ENCODE measurements at places on chromosomes 6 and 20. TPM values are rescaled to one million over a fixed set of nuclear protein-coding genes. Genes with fewer than 3 reads are reported as not detected.

TMEM217 gene
- total RNA-seq, result 0.09 TPM

DNA sequence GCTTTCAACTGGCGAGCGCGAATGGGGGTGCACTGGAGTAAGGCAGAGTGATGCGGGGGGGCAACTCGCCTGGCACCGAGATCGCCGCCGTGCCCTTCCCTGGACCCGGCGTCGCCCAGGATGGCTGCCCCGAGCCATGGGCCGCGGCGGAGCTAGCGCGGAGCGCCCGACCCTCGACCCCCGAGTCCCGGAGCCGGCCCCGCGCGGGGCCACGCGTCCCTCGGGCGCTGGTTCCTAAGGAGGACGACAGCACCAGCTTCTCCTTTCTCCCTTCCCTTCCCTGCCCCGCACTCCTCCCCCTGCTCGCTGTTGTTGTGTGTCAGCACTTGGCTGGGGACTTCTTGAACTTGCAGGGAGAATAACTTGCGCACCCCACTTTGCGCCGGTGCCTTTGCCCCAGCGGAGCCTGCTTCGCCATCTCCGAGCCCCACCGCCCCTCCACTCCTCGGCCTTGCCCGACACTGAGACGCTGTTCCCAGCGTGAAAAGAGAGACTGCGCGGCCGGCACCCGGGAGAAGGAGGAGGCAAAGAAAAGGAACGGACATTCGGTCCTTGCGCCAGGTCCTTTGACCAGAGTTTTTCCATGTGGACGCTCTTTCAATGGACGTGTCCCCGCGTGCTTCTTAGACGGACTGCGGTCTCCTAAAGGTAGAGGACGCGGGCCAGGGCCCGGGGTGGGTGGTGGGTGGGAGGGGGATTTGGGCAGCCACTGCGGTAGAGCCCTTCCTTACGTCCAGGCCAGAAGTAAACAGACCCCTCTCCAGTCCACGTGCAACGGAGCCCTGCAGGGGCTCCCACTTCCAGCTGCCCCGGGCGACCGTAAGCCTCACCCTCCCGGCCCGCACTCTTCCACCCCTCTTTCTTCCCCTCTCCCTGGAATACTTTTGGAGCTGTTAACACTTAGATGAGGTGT lies 998 bp downstream of the BMP2 start:
- DNase-seq, result peak; percentile 51

DNA sequence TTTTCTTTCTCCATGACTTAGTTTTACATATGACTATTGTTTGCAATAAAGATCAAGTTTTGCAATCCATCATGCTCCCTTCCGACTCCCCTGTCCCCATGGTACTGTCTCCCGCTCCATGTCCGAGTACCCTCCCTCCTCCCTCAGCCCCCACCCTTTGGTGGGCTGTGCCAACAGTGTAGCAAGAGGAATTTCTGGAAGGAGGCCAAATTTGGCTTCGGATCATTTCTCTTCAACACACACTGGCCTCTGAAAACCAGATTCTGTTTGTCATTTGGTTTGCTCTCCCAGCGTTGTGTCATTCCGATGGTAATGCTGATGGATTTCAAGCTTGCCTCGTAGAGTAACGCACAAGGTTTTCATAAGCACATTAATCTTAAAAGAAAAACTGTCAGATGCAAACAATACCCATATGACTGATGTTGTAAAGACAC lies 22.9 kb upstream of the PAX1 start:
- no peak for DNase-seq

POM121L2 gene
- total RNA-seq, result not detected

TBXT gene
- total RNA-seq, result not detected
